M059J (cell line): ENCODE measurements at places on chromosomes 5 and 9. TPM values are rescaled to one million over a fixed set of nuclear protein-coding genes. Genes with fewer than 3 reads are reported as not detected.

Gene CTXN3
- total RNA-seq, result not detected in 2 replicates

Gene SIT1
- not detected in 2 replicates for total RNA-seq

Gene DOK3
- 2.2 and 6.7 TPM in 2 replicates for total RNA-seq

Gene CCL27
- total RNA-seq, result not detected in 2 replicates

Gene PCDHB9
- 1.6 and 9.3 TPM in 2 replicates for total RNA-seq

Gene EIF4E1B
- not detected in 2 replicates for total RNA-seq

Gene TRAF2
- total RNA-seq, result 13.6 and 26.8 TPM in 2 replicates

Gene RLN1
- not detected in 2 replicates for total RNA-seq

Gene IL17B
- total RNA-seq, result not detected in 2 replicates

Gene IL5
- not detected in 2 replicates for total RNA-seq

Gene PRSS3
- 0.74 and 3.1 TPM in 2 replicates for total RNA-seq

DNA sequence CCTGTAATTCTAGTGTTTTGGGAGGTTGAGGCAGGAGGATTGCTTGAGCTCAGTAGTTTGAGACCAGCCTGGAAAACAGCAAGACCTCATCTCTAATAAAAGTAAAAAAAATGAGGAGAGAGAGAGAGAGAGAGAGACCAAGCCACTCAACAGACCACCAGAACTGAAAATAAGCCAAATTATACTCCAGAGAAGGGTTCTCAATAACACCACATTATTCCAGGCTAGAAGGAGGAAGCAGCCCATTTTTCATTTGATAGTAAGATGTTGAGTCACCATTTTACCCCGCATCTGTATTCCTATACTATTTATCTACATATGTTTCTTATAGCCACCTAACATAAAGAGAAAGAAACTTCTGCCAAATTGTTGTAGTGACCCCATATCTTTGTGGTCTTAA, 134.8 kb downstream of the PCSK5 start:
- no peak for DNase-seq

GRCh38 chr5:8943301-8943700, 602.6 kb downstream of the SEMA5A start:
- peak; percentile 52 for DNase-seq

DNA sequence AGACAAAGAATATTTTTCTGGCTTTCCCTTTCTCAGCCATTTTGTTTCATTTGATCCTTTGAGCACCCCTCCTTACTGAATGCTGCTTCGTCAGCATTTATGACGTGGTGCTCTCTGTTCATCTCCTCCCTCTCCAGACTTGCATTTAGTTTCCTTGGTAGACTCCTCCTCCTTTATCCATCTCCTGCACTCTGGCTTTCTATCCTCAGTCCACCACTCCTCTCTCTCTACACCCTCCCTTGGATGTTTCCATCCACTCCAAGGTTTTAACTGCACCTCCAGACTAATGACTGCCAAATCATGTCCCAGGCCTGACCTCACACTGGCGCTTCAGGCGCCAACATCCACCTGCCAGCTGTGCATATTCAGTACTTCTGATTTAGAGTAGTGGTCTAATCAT, 245.4 kb downstream of the RAB3C start:
- no peak for DNase-seq

DNA sequence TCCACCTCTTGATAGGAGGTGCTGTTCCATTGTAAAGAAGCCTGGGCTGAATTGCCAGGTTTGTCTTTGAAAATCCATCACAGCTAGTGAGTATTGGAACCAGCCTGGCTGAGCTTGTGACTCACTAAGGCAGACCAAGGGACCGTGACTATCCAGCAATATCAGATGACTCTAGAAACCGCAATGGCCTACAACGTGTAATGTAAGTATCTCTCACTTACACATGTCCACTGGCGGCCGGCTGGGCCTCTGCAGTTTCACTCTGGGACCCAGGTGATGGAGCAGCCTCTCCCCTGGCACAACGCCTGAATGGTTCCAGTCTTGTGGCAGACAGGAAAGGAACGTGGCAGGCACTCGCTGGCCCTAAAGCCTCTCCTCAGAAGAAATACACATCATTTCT, 3.1 kb upstream of the HRH2 start:
- peak; percentile 70 for DNase-seq

GRCh38 chr5:155150012-155150411, 136.5 kb downstream of the KIF4B start:
- no peak for DNase-seq

- DNase-seq, result no peak
Measured at GRCh38 chr9:95512709-95513095, 4.1 kb downstream of the PTCH1 start.

DNA sequence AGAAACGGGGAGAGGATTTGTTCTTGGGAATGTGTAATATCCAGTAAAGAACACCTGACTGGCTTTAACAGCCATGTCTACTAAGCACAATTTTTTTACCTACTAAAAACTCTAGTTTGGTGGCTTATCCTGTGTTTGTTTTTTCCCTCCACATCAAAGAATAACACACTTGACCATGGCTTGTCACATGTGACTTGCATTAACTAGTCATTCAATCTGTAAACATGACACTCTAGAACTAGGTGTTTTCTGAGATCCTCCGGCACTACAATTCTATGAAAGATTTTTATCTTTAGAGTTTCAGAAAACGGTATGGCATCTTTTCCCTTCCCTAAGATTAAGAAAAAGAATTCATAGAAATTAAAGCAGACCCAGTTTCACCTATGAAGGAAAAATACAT, 103.7 kb downstream of the CEMIP2 start:
- DNase-seq, result no peak

GRCh38 chr9:97907632-97908031, 14.7 kb downstream of the TRMO start:
- no peak for DNase-seq

GRCh38 chr5:125411071-125411743, 664.8 kb upstream of the ZNF608 start:
- DNase-seq, result peak; percentile 63

DNA sequence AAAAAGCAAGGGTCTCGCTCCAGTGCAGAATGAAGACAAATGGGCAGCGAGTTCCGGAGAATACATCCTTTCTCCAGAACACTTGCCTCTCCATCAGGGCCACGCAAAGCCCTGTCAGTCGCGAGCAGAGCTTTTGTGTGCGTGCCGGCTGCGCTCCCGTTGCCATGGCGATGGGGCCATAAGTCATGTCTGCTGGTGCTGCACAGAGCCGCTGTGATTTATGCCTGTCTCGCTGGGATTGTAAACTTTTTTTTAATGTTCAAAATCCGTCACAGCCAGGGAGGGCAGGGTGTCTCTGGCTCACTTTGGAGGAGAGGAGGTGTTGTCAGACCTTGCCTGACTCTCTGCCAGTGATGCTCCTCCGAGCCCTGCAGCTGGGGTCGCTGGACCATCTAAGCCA, 272.7 kb downstream of the TRIM32 start:
- DNase-seq, result peak; percentile 87

DNA sequence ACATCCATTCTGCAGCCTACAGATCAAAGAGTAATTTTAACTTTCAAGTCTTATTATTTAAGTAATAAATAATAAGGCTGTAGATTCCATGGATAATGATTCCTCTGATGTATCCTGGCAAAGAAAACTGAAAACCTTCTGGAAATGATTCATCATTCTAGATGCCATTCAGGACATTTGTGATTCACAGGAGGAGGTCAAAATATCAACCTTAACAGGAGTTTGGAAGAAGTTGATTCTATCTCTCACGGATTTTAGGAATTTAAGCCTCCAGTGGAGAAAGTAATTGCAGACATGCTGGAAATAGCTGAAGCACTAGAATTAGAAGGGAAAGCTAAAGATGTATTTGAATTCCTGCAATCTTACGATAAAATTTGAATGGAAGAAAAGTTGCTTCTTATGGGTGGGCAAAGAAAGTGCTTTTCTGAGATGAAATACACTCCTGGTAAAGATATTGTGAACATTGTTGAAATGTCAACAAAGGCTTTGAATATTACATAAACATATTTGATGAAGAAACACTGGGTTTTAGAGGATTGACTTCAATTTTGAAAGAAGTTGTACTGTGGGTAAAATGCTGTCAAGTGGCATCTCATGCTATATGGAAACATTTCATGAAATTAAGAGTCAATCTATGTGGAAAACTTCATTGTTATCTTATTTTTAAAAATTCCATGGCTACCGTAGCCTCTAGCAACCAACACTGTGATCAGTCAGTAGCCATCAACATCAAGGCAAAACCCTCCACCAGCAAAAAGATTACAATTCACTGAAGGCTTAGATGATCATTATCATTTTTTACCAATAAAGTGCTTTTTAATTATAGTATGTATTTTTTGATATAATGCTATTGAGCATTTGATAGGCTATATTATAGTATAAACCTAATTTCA, 1141.0 kb downstream of the CDH12 start:
- peak; percentile 78 for DNase-seq

DNA sequence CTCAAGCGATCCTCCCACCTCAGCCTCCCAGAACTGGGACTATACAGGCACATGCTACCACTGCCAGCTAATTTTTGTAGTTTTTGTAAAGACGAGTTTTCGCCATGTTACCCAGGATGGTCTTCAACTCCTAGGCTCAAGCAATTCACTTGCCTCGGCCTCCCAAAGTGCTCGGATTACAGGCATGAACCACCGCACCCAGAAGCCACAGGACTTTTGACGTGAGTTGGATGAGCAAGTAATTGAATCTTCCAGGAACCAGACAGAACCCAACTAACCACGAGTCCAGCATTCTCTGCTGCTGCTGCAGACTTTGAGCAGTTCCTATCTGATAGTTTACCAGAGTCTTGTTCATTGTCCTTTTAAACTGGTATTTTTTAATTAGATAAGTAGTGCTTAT, 9.6 kb upstream of the ATP6V0E1 start:
- peak; percentile 49 for DNase-seq

DNA sequence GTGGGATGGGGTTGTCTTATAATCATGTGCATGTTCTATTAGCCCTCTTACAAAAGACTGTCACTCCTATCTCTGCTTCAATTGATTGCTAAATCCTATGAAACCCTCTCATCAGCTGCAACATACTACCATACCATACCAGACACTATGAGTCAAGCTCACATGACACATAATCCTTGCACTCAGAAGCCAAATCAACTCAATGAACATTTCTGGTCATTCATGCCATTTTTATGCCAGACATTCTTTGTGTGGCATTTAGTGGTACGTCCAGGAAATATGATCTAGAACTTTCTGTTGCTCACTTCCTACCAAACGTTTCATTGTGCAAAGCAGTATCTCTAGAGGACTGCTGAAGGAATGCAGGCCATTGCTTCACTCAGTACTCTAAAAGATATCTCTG, 159.2 kb upstream of the GNA14 start:
- DNase-seq, result peak; percentile 89

DNA sequence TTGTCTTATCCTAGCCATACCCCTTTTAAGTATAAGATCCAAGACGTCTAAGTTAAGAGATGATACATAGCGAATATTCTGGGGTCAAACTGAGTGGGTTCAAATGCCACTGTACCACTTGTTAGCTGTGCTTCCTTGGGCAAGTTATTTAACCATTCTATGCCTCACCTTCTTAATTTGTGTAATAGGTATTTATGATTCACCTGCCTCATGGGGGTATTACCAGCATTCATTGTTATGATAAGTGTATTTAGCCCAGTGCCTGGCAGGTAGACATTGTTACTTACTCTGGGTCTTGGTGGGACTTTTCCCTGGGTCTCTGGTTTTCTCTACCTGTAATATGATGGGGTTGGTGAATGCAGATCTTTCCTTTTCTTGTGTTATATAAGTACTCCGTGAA, 3.8 kb downstream of the LARP1 start:
- DNase-seq, result no peak

- DNase-seq, result peak; percentile 70
Measured at GRCh38 chr5:54013556-54014194, 296.7 kb downstream of the ARL15 start.

DNA sequence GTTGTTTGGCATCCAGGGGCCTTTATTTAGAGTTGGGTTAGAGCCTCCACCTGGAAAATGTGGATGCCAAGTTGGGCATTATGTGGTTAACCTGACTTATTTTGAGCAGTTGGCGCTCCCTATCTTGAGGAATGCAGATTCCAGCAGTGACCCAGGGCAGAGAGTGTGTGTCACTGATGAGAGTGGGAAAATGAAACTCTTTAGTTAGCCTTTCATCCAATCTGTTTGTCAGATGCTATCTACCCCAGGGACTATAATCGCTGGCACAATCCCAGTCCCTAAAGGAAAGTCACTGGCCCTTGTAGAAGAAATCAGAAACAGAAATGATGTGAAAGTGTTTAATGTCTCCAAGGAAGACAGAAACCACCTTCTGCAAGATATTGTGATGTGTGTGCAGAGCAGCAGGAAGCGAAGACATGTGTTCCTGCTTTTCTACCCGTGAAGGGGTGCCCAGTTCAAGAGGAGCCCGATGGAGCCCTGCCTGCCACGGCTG, 10.2 kb upstream of the STING1 start:
- peak; percentile 89 for DNase-seq

DNA sequence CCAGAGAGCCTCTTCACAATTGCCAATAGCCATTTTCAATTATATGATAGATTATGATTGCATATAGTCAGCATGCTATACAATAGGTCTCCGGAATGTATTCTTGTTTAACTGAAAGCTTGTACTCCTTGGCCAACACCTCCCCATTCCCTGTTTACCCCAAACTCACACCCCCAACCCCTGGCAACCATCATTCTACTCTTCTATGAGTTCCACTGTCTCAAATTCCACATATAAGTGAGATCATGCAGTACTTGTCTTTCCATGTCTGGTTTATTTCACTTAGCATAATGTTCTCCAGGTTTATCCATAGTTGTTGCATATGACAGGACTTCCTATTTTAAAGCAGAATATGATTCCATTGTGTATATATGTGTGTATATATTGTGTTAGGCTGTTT, 110.7 kb upstream of the STC2 start:
- DNase-seq, result no peak

DNA sequence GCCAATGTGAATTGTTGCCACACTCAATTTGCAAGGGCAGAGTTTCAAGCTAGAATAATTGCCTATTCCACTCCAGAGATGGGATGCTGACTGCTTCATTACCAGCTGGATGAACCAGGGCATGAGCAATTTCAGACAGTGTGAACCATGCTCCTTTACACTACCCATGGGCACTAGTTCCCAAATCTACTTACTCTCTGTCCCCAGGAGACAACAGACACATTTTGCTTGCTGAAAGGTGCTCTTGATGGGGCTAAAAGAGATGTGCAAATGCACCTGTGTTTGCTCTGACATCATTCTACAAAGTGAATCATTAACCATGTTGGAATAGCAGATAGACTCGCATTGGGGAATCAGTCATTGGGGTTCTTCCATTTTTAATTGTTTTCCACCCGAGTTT, 522.3 kb upstream of the NUDT12 start:
- no peak for DNase-seq

DNA sequence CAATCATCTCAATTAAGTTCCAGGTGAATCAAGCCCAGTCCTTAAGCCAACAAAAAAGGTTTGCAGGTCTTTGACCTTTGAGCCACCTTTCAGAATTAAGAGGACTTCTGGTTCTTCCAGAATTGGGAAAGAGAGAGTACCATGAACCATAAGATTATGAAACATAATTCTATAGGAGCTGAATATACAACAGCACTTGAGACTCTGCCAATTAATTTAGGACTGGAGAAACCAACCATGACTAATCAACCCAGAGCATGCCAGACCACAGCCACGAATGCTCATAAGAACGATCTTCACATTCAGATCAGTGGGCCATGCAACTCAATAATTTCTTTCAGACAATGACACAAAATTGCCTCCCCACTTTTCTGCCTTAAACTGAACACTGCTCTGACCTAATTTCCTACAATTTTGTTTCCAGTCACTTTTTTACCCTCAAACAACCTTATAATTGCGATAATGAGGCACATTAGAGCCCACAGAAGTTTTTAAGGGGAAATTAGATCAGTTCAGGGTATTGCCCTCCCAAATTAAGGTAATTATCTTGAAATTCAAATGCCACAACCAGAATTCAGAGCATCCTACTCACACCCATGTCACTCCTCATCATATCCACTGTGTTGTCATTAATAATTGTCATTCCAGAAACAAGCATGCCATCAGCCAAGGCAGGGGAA, 213.4 kb downstream of the ATPSCKMT start:
- peak; percentile 32 for DNase-seq
